ENCODE measurements at places on chromosomes 3 and 15. TPM values are rescaled to one million over a fixed set of nuclear protein-coding genes. Genes with fewer than 3 reads are reported as not detected.
A peak's percentile ranks its signal among the peaks of the same experiment; 100 is the strongest.

DNA sequence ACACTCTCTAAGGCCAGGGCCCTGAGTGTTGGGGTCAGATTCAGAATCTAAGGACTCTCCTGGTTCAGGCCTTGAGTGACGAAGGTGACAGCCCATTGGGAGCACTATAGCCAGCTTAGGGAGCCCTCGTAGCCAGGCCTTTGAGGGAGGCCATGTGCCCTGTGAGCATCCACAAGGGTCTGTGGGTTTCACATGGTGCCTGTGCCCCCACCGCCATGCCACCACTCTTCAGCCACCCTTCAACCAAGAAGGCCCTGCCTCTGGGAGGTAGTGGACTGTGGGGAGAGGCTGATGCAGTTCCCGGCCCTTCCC, 37.5 kb downstream of the TSPAN3 start:
- no peak for DNase-seq

DNA sequence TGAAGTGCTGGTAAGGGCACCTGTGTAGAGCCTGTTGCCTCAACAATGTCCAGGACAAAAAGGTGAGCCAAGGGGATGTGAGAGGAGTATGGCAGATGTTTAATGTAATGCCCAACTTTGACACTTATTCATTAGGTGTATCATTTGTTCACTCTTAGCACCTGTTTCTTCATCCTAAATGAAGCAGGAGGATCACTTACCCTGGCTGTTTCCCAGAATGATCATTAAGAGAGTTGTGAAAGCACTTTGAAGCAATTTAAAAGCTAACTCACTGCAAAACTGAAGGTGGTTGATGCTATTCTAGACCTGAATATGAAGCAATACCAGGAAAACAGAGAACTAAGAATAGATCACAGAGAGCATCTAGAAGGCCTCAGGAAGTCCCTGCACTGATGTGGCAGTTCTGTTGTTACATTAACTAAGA, 3.4 kb upstream of the HHLA2 start:
- no peak for DNase-seq

DNA sequence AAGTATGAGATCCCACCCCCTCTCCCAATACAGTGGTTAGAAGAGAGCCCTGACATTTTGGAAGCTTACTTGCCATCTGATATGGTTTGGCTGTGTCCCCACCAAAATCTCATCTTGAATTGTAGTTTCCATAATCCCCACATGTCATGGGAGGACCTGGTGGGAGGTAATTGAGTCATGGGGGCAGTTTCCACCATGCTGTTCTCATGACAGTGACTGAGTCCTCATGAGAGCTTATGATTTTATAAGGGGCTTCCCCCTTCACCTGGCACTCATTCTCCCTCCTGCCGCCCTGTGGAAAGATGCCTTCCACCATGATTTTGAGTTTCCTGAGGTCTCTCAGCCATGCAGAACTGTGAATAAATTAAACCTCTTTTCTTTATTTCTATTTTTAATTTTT, 28.8 kb upstream of the HES1 start:
- no peak for DNase-seq

- DNase-seq = no peak
These were observed 14.7 kb downstream of the PGBD4 start for GRCh38 chr15:34116620-34117019.

GRCh38 chr3:197540961-197541377, 14.8 kb downstream of the BDH1 start:
- no peak for DNase-seq

- DNase-seq = peak; percentile 65
These were observed 257.3 kb upstream of the IGF1R start for GRCh38 chr15:98390946-98391530.

GRCh38 chr3:122665226-122665786, 15.3 kb upstream of the PARP14 start:
- no peak for DNase-seq

- no peak for DNase-seq
These were observed 116.5 kb downstream of the SLMAP start for GRCh38 chr3:57872606-57873005.

DNA sequence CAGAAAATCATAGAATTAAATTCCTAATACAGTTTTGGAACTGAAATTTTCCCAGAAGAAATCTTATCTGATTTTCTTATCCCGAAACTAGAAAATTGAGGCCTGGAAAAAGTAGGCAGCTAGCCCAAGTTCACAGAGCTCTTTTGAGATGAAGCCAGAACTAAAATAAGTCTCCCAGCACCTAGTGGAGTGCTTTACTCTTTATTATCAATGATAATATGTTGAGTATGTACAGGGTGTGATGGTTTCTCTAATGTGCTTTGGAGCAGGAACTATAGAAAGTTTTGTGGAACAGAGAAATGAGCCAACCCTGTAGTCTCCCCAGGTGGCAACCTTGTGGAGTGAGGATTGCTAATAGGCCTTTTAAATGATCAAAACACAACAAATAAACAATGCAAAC, 30.3 kb upstream of the BCL6 start:
- no peak for DNase-seq

DNA sequence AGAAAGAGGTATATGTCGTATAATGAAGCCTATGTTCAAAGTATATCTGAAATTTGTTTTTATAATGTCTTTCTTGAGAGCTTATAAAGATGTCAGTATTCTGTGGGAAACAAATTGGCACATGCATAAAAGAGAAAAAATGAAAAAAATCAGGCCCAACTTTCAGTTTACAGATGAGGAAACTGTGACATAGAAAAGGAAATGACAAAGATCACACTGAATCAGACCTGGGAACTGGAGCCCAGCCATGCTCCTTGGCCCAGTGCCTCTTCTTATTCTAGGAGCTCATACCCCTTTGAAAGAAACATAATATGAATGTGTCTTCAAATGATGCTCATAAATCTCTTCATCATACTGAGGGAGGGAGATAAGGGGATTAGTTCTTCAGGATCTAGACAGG, 48.4 kb downstream of the TMEM44 start:
- no peak for DNase-seq

DNA sequence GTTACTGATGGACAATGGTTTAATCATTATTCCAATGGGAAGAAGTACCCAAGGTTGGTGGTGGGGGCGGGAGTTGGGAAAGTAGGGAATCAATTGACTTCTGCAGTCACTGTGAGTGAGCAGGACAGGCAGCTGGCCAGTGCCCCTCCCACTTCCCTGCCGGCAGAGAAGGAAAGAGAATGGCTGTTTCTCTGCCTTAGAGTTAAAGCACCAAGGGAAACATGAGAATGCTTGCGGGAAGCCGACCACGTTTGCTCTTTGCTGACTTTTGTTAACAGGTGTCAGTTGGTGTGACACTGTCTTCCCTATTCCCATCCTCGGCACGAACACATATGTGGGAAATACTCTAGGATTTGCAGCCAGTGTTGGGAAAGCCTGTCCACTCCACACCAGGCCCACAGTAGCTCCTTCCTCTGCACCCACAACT, 33.5 kb upstream of the MFSD1 start:
- DNase-seq = no peak

DNA sequence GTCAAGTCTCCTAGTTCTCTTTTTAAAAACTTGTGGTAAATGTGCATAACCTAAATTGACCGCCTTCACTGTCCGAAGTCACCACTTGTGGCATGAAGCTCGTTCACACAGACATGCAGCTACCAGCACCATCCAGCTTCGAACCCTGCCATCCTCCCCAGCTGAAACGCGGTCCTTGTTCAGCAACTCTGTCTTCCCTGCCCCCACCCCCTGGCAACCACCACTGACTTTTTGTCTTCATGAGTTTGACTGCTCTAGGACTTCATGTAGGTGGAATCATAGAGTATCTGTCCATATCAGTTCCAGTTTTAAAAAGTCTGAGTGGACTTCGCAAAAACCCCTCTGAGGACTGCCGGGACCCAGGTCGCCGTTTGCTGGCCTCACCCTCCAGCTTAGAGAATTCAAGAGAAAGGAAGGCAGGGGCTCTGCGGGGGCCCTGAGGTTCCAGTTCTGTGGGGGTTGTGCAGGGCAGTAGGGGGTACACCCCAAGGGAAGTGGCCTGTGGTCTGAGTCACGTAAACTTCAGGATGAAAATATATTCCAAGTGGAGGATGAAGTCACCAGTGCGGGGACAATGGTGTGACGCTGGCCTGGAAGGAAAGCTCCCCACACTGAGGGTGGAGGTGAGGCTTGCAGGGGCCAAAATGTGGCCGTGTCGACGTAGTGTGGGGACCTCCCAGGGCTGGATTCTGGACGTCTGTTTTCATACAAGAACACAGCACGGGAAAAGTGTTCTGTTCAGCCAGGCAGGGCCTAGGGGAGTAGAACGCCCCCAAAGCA, 67.6 kb downstream of the ABTB1 start:
- DNase-seq = no peak

DNA sequence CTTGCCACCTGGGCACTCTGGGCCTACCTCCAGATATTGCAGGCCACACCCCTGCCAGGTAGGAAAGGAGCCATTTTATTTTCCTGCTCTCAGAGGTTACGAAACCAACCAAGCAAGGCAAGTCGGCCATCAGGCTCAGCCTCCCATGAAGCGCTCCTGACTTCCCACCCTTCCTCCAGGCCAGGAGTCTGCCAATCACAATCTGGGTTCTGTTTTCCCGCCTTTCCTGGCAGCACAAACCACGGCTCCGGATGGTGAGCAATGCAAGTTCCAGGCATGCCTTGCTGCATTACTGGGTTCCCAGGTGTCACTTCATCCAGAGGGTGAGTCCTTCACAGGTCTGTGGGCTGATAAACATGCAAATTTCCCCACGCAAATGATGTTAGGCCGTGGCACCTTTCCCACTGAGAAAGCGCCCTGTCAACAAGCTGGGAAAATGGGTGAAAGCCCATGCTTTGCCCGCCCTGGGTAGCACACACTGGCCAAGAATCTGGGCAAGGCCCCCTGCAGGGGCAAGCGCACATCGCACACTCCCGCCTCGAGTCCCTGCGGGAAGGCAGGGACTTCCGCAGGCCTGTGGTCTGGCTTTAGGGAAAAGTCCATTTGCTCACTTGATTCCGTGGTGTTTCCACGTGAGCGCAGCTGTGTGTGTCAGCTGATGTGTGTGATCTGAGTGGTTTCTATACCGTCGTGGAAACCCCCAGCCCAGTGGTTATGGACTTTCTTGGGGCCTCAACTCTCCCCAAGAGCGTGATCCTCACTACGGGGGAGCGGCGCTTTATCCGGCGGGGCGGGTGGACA, 61.6 kb upstream of the RYK start:
- DNase-seq = no peak

GRCh38 chr15:98257290-98257689, 296.8 kb downstream of the ARRDC4 start:
- DNase-seq = no peak

DNA sequence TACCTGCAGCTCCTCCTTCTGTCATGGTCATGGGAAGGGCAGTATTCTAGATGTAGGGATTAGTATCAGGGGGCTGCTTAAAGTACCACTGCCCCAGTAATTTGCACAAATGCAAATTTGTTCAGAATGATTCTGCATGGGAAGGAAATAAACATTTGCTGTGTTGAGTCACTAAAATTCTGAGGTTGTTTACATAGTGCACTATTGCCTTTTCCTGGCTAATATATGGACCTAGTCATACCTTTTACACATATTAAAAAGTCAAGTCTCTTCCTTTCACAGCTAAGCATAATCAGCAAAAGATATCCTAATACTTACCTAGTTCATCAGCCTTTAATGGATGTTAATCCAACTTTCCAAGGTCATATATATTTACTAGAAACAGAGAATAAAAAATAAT, 746.4 kb upstream of the NR2F2 start:
- DNase-seq = no peak

DNA sequence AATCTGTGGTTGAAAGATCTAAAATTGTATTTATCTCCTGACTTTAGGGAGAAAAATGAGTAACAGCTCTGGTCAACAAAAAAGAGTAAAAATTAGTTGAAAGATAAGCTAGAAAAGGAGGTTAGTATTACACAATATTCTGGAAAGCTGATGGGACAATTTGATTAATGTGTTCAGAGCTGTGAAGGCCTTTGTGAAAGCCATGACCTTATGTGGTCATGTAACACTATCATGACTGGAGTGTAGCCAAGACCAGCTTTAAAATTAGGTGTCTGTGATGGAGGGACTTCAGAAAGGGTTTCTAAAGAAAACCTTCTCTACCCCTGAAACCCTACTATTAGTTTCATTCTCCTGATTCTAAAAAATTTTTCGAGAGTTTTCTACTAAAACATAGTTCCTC, 127.2 kb downstream of the NFKBIZ start:
- DNase-seq = peak; percentile 72

GRCh38 chr3:188697127-188697526, 474.6 kb upstream of the TPRG1 start:
- no peak for DNase-seq

- no peak for DNase-seq
These were observed 9.0 kb upstream of the RPS17 start for GRCh38 chr15:82549199-82549665.

GRCh38 chr3:145518639-145519038, 642.3 kb downstream of the PLOD2 start:
- no peak for DNase-seq

DNA sequence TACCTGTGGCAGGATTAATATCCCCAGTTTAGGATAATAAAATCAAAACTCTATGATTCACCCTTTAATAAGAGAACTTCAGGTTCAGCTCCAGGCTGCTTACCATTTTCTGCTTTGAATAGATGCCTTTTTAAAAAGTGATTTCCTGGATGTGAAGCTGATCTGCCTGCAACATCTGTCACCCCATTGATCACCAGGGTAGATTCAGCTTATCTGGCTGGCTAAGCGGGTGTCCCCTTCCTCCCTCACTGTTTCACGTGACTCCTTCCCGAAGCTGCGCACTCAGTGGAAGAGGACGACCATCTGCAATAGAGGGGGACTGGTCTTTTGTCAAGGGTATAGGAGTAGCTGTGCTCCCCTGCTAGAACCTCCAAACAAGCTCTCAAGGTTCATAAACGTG, 128.1 kb downstream of the IL1RAP start:
- DNase-seq = no peak

- DNase-seq = no peak
These were observed 165.8 kb downstream of the MECOM start for GRCh38 chr3:169497567-169498257.

- DNase-seq = no peak
These were observed 8.8 kb downstream of the PDCD6IP start for GRCh38 chr3:33807191-33807590.

DNA sequence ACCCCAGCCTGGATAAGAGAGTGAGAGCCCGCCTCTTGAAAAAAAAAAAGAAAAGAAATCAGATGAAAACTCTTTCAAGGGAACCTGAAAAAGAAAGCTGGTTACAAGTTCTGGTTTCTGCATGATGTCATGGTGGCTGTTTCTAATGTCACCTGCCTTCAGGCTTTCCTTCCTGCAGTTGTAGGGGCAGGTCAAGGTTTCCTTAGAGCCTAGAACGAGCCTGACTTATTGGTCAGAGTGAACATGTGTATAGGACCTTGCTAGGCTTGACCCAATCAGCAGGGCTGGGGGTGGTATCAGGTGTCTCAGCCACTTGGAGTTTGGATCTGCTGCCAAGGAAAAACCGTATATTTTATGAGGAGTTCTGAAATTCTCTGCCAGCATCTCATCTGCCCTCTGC, 3.8 kb downstream of the IVD start:
- no peak for DNase-seq

FEZF2 gene
- not detected for total RNA-seq

TUSC7 gene
- total RNA-seq = not detected

PLS1 gene
- 10.5 TPM for total RNA-seq

HCLS1 gene
- 0.13 TPM for total RNA-seq

SLC12A1 gene
- total RNA-seq = 0.16 TPM

SLC24A5 gene
- total RNA-seq = 423 TPM

CD80 gene
- total RNA-seq = not detected

NXPE3 gene
- 3.0 TPM for total RNA-seq

ZIC1 gene
- 3.8 TPM for total RNA-seq

HIGD2B gene
- total RNA-seq = 0.11 TPM

TOP2B gene
- 98.9 TPM for total RNA-seq

MESP2 gene
- 0.27 TPM for total RNA-seq

MUSTN1 gene
- 0.43 TPM for total RNA-seq

GTF2A2 gene
- 80.4 TPM for total RNA-seq

LRRC31 gene
- total RNA-seq = not detected

CCDC39 gene
- total RNA-seq = not detected

ATP13A5 gene
- total RNA-seq = not detected

ACKR4 gene
- total RNA-seq = not detected

Measured in SK-MEL-5 (cell line).